ENCODE measurements at places on chromosomes 6 and 20.

GRCh38 chr6:113329942-113330635 is 527.1 kb upstream of the MARCKS start:
- no peak for DNase-seq

- no peak for DNase-seq
Measured at GRCh38 chr6:16124198-16125180, 4.4 kb upstream of the MYLIP start.

- DNase-seq: peak; percentile 27
Measured at GRCh38 chr6:43264599-43265145, 21.4 kb downstream of the TTBK1 start.

GRCh38 chr6:162153120-162153519 is 574.4 kb downstream of the PRKN start:
- no peak for DNase-seq

GRCh38 chr6:54473328-54473727 is 165.1 kb downstream of the TINAG start:
- DNase-seq: no peak

GRCh38 chr20:31719644-31720485 is 2.8 kb downstream of the BCL2L1 start:
- DNase-seq: no peak

GRCh38 chr6:151806757-151807512 is 547 bp upstream of the ESR1 start:
- no peak for DNase-seq

DNA sequence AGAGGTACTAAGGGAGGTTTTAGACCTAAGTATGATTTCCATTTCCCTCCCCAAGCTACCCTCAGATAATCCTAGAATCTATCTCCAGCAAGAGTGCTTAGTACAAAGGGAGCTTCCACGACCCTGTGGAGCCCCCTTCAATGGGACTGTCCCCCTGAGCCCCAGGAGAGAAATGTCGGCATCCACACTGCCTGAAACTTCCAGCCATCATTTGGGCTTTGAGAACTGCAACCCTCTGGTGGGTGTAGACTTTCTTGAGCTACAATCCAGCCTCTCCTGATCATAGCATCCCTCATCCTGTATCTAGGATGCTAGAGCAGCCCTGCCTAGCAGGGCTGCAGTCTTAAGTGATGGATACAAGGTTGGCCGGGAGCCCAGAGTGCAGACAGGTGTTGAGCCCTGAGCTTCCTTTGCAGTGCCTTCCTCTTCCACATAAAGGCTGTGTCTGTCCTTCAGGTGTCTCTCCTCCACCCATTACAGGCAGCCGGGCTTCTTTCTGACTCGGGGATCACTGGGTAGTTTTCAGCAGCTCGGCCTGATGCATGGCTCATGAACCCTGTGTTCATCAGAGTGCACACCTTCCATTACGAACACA is 424.5 kb downstream of the PREX1 start:
- DNase-seq: no peak

GRCh38 chr6:33744895-33745546 is 1.7 kb downstream of the IP6K3 start:
- no peak for DNase-seq

DNA sequence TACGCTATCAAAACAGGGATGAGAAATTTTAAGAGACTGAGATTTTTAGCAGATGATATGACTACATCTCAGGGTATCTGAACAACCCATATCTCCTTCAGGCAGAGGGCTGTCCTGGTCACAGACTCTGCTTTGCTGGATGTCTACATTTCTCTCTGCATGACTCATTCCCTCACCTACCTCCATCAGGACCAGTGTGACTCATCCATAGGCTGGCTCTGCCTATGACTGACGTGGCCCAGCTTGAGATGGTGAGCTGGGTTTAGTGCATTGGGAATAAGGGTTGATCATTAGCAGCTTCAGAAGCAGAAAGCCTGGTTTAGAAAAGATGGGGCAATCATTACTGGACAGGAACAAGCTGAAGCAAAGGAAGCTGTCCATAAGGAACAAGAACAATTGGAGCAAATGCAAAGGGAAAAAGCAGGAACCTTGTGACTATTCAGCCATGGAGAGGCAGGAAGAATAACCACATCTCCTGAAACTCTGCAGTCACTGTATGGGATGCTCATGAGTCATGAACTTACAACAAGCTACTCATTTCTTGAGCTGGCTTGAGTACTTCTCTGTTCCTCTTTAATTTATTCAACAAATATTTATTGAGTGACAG is 86.4 kb upstream of the CBLN4 start:
- no peak for DNase-seq

GRCh38 chr20:37454636-37455385 is 66.2 kb upstream of the NNAT start:
- no peak for DNase-seq

DNA sequence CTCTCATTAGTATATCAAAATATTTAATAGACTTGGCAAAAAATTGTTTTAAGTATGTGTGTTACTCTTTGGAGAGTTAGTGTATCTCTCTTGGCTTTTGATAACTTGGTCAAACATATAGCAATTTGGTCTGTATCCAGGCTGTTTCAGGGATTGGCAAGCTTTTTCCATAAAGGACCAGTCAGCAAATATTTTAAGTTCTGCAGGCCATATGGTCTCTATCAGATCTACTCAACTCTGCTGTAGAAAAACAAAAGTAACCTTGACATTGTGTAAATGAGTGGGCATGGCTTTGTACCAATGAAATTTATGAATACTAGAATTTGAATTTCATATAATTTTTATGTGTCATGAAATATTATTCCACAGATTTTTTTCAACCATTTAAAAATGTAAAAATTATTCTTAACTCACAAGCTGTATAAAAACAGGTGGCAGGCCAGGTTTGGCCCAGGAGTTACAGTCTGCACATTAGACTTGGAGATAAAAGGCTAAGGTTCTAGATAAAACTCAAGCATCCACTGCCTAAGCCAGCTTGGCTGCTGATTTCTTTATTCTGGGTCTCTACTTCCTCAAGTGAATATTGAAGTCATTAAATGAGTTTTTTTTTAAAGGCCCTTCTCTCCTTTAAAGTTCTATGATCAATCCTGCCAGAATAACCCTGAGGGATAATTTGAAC is 13.7 kb downstream of the GSTA4 start:
- no peak for DNase-seq

GRCh38 chr6:117143647-117144046 is 121.7 kb upstream of the VGLL2 start:
- DNase-seq: no peak

- no peak for DNase-seq
Measured at GRCh38 chr20:5608442-5609161, 141.6 kb upstream of the SHLD1 start.

- DNase-seq: no peak
Measured at GRCh38 chr6:104019075-104019753, 840.5 kb downstream of the HACE1 start.

- peak; percentile 87 for DNase-seq
Measured at GRCh38 chr6:134178161-134179044, 126.0 kb upstream of the SLC2A12 start.

- no peak for DNase-seq
Measured at GRCh38 chr20:376750-377149, 3.8 kb upstream of the TRIB3 start.

DNA sequence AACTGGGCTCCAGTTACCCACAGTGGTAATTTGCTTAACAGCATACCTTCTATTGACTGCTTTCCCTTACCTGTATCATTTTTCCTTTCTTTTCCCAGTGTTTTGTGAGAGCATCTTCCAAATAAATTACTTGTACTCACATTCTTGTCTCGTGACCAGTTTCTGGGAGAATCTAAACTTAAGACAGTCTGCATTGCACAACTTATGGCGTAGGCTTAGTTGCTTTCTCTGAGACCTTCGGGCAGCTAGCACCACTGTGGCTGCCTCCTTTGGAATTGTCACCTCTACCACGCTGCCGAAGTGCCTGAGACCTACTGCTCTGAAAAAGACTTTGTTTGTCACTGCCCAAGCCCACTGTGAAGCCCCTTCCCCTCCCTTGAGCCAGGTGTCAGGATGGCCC is 188.1 kb upstream of the BMP2 start:
- DNase-seq: no peak

DNA sequence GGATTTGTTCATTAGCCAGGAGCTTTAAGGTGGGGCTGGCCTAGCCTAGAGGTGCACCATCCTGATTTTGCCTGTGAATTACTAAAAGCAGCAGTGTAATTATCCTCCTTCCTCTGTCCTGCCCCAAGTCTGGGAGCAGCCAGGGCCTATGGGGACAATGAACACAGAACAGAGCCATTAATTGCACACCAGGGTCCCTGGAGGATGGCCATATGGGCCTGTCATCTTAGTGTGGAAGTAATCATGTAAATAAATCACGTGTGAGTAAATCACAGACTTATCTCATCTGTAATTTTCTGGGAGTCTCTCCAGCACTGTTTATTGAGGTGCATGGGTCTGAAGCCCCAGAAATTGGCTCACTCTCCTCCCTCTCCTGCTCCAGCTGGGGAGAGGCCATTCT is 176.3 kb downstream of the LRFN2 start:
- DNase-seq: no peak

- no peak for DNase-seq
Measured at GRCh38 chr20:4797275-4797674, 75.6 kb downstream of the PRND start.

DNA sequence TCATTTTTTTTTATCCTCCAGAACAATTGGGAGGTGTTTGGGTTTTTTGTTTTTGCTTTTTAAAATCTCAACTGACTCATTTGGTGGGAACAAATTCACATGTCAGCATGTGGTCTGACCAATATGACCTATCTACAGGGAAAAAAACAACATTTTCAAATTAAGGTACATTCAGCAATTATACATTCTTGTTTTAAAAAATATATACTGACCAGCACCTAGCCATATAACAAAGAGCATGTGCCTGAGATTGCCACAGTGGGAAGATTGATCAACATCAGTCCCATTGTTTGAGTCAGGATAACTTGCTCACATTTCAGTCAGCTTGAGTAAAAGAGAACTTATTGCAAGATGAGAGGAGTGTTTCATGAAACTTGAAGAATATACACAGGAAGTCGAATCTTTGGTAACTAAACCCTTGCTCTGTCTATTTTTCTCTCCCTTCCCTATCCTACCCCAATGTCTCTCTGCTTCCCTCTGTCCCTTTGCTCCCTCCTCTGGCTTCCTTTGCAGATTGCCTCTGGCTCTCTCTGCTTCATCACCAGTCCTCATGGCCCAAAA is 163.2 kb upstream of the TAB2 start:
- no peak for DNase-seq

- DNase-seq: peak; percentile 87
Measured at GRCh38 chr20:62355516-62355877, 11.6 kb downstream of the LAMA5 start.

DNA sequence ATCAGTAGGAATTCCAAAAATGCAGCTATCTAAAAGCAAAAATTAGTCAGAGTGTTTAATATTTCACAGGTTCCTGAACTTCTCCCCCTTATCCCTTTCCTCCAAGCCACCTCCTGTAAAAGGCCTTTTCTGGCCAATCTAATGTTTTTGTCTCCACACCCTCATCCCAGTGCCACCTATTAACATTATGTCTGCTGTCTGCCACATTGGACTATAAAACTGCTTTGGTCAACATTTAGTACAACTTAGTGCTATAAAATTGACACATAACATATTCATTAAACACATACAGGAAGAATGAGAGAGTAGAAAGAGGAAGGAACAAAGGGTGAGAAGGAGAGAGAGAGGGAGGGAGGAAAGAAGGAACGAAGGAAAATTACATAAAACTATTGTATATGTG is 47.7 kb downstream of the MMUT start:
- no peak for DNase-seq

DNA sequence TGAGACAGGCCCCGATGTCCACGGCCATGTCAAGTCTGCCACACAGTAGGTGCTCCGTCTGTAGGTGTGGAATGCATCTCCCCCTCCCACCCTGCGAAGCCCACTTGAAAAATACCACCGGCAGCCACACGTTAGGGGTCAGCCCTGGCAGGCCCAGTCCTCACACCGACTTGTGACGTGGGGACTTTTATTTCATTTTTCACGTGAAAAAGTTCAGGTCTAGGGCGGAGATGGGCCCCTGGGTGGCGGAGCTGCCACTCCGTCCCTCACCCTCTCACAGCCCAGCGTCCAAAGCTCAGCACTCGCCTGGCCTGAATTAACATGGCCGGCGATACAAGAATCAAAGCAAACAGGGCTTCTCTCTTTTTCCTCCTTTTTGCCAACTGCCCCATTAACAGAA is 3.8 kb upstream of the TUBB1 start:
- no peak for DNase-seq

GRCh38 chr20:46128310-46129151 is 10.4 kb downstream of the CD40 start:
- DNase-seq: peak; percentile 71

GRCh38 chr6:145051661-145052060 is 683.7 kb downstream of the EPM2A start:
- DNase-seq: no peak

- DNase-seq: peak; percentile 80
Measured at GRCh38 chr6:3247255-3248146, 11.2 kb upstream of the PSMG4 start.

DNA sequence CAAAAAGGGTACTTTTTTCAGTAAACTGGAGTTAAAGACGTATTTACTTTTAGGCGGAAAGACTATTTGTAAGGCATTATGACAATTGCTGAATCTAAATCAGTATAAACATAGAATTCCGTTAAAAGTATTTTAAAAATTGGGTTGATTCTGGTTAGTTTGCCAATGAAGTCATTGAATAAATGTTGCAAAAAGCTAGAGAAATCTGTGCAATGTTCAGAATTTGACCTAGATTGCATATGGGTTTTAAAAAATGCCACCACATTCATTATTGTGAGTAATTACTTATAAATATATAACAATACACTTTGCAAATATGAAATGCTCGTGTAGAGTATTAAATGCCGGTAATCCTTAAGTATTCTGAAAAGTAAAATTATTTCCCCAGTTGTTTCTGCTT is 116.5 kb upstream of the EEF1E1 start:
- no peak for DNase-seq

DNA sequence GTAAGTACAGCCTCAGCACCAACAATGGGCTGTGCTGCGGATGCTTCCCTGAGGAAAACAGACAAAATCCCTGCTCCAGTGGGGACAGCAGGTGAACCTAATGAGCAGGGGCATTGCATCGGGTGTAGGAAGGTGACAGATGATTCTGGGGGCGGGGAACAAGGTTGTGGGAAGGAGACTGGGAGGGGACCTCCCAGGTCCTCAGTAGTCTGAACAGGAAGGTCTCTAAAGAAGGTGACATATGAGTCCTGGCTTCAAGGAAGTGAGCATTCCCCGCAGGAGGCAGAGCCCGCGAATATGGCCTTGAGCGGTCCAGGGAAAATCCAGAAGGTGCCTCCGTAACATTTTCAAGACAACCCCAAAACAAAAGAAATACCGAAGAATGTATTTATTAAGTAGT is 19.4 kb downstream of the ULBP1 start:
- DNase-seq: no peak

- peak; percentile 74 for DNase-seq
Measured at GRCh38 chr6:36997811-36998722, 7.4 kb upstream of the FGD2 start.

- DNase-seq: no peak
Measured at GRCh38 chr6:129242546-129242945, 359.6 kb downstream of the LAMA2 start.
